ENCODE measurements at places on chromosomes 7 and 10.

DNA sequence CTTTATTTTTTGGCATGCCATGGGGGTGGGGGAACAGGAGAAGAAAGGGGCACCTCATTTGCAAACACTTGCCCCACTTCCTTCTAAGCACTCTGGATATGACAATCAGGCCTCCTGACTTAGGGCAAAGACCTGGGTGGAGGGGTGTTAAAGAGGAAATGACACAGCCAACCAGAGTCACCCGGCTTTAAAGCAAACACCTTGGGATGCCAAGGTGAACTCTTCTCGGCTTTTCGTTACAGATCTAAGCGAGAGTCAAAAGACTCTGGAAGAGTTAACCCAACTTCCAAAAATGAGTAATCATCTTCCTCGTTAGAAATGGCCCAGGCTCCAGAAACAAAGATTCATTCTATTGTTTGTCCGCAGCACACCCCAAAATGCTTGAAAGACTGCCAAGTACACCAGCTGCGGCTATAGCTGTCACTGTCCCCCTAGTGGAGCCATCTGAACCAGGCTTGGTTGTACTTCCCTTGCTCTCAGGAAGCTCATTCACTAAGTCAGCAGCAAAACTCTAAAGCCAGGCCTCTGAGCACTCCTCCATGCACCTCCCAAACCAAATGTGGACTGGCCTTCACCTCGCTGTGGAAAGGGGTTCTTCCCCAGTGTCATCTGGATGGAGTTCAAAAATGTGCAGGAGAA is 24.8 kb downstream of the FAM53B start:
- DNase-seq: peak; percentile 84
- no peaks in the 10 kb centered on the region for H3K36me3 ChIP-seq
- no peak overlapping the region for H3K4me3 ChIP-seq
- peaks cover 44% of the 10 kb centered on the region for H3K4me1 ChIP-seq

- no peak for DNase-seq
- H3K4me3 ChIP-seq: no peak overlapping the region
- H3K4me1 ChIP-seq: peaks cover 15% of the 10 kb centered on the region
- H3K36me3 ChIP-seq: no peaks in the 10 kb centered on the region
- H3K27me3 ChIP-seq: no peaks in the 10 kb centered on the region
Observed at GRCh38 chr10:71863203-71863602, 12.2 kb upstream of the PSAP start.

GRCh38 chr10:107098326-107098725 is 66.2 kb downstream of the SORCS1 start:
- no peak for DNase-seq
- no peak overlapping the region for H3K4me3 ChIP-seq
- H3K4me1 ChIP-seq: peaks cover 14% of the 10 kb centered on the region
- H3K27ac ChIP-seq: no peak overlapping the region
- no peaks in the 10 kb centered on the region for H3K27me3 ChIP-seq

GRCh38 chr10:93063977-93064660 is 3.5 kb downstream of the CYP26C1 start:
- H3K36me3 ChIP-seq: no peaks in the 10 kb centered on the region
- H3K4me1 ChIP-seq: peaks cover 4% of the 10 kb centered on the region
- H3K27me3 ChIP-seq: peaks cover 100% of the 10 kb centered on the region

GRCh38 chr7:35430547-35431153 is 176.8 kb upstream of the TBX20 start:
- H3K27ac ChIP-seq: no peak overlapping the region
- H3K4me1 ChIP-seq: peaks cover 11% of the 10 kb centered on the region
- H3K27me3 ChIP-seq: no peaks in the 10 kb centered on the region
- no peak overlapping the region for H3K4me3 ChIP-seq
- no peaks in the 10 kb centered on the region for H3K36me3 ChIP-seq
- DNase-seq: no peak

DNA sequence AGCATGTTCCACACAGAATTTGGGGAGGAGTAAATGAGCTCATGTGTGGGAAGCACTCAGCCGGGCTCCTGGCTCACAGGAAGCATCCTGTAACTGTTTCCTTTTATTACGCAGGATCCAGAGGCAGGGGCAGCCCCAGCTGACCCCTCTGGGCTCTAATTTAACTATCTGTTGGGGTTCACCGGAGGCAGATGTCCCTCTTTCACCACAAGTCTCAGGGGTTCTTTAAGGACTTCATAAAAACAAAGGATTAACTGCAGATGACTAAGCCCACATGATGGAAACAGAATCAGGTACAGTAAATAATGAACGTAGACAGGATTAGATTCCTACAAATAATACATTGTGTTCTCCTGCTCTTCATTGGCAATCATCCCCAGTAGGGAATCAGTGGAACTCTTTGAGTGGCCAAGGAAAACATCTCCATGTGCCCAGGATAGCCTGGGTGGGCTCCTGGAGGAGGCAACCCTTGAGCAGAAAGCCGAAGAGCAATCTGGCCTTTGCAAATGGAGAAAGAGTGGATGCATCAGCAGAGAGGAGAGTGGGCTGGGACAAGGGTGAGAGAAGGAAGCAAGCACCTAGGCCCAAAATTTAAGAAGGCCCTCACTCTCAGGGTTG is 24.6 kb downstream of the TBXAS1 start:
- H3K4me1 ChIP-seq: peaks cover 9% of the 10 kb centered on the region
- no peak overlapping the region for H3K4me3 ChIP-seq
- no peaks in the 10 kb centered on the region for H3K27me3 ChIP-seq
- no peaks in the 10 kb centered on the region for H3K36me3 ChIP-seq
- no peak for DNase-seq

GRCh38 chr10:8130973-8131911 is 76.8 kb downstream of the GATA3 start:
- H3K27ac ChIP-seq: no peak overlapping the region
- peaks cover 3% of the 10 kb centered on the region for H3K27me3 ChIP-seq
- peaks cover 4% of the 10 kb centered on the region for H3K4me1 ChIP-seq
- no peak for DNase-seq
- no peak overlapping the region for H3K4me3 ChIP-seq

DNA sequence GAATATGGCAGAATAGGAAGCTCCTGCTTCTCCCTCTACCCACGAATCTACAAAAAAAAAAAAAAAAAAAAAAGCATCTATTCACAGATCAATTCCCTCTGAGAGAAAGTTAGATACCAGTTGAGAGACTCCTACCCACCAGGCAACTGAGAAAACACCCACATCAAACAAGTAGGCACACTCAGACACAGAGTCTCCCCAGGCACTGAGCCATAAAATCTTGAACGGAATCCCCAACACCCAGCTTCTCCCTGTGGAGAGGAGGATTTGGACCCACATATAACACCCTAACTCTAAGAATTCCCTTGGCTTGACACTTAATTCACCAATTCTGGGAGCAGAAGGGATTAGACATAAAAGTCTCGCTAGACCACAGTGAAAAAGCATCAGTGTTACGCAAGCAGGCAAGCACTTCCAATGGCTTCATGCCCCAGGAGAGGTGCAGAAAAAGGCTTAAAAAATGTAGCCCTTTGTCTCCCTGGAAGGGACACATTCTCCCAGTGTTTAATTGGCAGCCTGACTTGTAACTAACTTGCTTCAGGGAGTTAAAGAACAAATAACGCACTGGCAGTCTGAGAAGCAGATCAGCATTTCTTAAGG is 192.2 kb downstream of the ELAPOR2 start:
- no peak overlapping the region for H3K4me3 ChIP-seq
- peak overlapping the region; percentile 60 for H3K27ac ChIP-seq
- H3K4me1 ChIP-seq: no peaks in the 10 kb centered on the region
- H3K36me3 ChIP-seq: no peaks in the 10 kb centered on the region

DNA sequence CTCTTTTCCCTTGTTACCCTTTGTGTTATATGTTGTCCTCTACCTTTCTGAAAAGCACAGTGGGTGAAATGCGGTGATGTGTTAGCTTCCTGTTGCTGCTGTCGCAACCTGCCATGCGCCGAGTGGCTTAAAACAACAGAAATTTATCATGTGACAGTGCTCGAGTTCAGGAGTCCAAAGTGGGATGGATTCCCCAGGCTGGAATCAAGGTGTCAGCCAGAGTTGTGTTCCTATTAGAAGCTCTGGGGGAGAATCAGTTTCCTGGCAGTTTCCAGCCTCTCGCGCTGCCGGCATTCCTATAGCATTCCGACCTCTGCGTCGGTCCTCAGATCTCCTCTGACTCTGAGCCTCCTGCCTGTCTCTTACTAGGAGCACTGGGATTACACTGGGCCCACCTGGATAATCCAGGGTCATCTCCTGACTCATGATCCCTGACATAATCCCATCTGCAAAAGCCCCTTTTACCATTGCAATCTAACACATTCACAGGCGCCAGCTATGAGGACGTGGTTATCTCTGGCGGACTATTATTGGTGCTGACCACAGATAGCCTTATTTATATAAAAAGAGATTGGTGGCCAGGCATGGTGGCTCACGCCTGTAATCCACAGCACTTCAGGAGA is 207.5 kb downstream of the CUX1 start:
- no peaks in the 10 kb centered on the region for H3K36me3 ChIP-seq
- H3K4me1 ChIP-seq: no peaks in the 10 kb centered on the region
- H3K27me3 ChIP-seq: no peaks in the 10 kb centered on the region
- no peak overlapping the region for H3K4me3 ChIP-seq

DNA sequence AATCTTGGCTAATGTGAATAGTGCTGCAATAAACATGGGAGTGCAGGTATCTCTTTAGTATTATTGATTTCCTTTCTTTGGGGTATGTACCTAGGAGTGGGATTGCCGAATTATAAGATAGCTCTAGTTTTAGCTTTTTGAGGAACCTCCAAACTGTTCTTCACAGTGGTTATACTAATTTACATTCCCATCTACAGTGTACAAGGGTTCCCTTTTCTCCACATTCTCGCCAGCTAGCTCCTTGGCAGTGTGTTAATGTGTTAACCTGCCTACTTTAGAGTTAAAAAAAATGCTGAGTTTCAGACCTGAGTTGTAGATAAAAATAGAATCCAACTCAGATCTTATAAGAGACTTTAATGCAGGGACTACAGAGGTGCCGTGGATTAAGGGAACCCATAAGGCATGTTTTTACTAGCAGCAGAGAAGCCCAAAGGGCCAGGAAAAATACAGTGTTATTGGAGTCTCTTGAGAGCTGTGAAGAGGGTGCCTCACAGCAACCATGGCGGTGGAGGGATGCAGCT is 35.4 kb downstream of the CDK13 start:
- no peak for DNase-seq
- peaks cover 15% of the 10 kb centered on the region for H3K4me1 ChIP-seq
- H3K4me3 ChIP-seq: no peak overlapping the region
- peaks cover 3% of the 10 kb centered on the region for H3K36me3 ChIP-seq
- no peaks in the 10 kb centered on the region for H3K27me3 ChIP-seq

DNA sequence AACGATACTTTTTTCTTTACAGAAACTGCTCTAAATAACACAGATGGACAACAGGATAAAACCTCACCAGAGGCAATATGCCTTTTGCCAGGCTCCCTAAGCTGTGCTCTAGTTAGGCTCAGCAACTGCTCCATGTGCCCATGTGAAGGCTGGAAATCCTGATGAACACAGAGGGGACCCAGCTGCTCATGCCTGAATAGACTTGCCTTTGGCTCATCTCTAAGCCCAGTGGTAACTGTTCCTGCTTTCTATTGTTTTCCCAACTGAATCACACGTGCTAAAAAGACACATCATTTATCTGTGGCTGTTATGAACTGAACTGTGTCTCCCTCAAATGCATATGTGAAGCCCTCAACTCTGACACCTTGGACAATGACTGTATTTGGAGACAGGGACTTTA is 110.4 kb downstream of the RNF216 start:
- peaks cover 11% of the 10 kb centered on the region for H3K4me1 ChIP-seq
- H3K4me3 ChIP-seq: no peak overlapping the region
- H3K27me3 ChIP-seq: no peaks in the 10 kb centered on the region
- no peak for DNase-seq

DNA sequence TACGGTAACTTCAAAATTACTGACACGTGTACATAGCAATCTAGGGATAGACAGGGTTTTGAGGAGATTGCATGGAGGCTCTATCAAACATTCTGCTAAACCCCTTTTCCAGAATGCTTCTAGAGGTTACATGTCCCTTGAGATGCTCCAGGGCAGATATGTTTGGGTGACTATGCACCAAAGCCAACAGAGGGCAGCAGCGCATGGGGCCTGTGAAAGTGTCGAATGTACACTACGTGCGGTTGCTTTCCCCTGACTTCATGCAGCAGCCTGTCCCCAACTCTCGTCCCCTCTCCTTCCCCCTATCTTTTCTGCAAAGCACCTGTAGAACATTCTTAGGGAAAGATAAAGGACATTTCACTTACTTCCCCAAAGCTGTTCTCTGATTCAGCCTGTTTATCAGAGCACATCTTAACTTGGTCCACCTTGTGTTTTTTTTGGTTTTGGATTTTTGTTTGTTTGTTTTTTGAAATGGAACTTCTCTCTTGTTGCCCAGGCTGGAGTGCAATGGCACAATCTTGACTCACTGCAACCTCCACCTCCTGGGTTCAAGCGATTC is 90.2 kb downstream of the UBE3C start:
- no peak overlapping the region for H3K4me3 ChIP-seq
- H3K27me3 ChIP-seq: no peaks in the 10 kb centered on the region
- peak; percentile 36 for DNase-seq
- H3K36me3 ChIP-seq: peaks cover 39% of the 10 kb centered on the region

DNA sequence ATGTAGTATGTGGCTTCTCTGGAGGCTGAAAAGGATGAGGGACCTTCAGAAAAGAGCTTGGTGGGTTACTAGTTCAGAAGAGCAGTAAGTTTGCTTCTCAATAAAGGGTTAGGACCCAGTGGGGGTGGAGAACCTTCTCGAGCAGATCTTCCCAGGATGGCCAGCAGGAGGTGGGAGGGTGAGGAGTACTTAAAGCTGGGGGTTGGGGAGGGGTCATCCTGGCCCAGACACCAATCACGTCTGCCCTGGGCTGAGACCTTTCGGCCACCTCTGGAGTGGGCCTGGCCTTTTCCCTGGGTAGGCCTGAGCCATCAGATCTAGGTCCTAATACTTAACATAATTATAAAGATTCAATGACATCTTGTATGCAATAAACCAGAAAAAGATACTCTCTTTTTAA is 149.0 kb upstream of the TCF7L2 start:
- peaks cover 21% of the 10 kb centered on the region for H3K4me1 ChIP-seq
- no peak for DNase-seq
- no peaks in the 10 kb centered on the region for H3K36me3 ChIP-seq
- H3K27ac ChIP-seq: no peak overlapping the region
- H3K4me3 ChIP-seq: no peak overlapping the region
- H3K27me3 ChIP-seq: no peaks in the 10 kb centered on the region

DNA sequence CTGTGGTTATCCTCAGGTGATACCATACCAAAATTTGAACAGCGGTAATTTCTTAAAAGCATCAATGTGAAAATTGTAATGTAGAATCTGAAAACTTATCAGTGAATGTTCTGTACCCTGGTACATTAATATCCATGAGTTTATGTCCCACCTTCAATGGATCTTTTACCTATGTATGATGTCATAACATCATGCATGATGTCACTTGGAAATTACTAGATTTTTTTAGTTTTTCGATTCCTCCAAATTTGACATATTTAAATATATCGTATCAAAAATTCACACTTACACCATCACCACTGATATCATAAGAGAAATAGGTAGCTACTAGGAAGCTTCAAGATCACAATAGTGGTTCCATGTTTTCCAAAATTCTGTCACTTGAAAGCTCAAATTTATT is 95.0 kb upstream of the AKR1E2 start:
- H3K4me1 ChIP-seq: no peaks in the 10 kb centered on the region
- H3K27ac ChIP-seq: no peak overlapping the region
- H3K36me3 ChIP-seq: no peaks in the 10 kb centered on the region

Data from cardiac muscle cell (in vitro differentiated cells and primary cell).